MCF 10A (cell line): ENCODE measurements at places on chromosomes 5 and 9.

- H3K4me3 ChIP-seq: no peak overlapping the region
- peaks cover 48% of the 10 kb centered on the region for H3K27me3 ChIP-seq
- H3K27ac ChIP-seq: no peak overlapping the region
- no peak for DNase-seq
Measured at GRCh38 chr5:168842571-168843205, 263.5 kb upstream of the PANK3 start.

GRCh38 chr9:112059145-112059965 is 115.7 kb downstream of the SUSD1 start:
- H3K4me1 ChIP-seq: peaks cover 34% of the 10 kb centered on the region
- peak; percentile 42 for DNase-seq
- H3K36me3 ChIP-seq: no peaks in the 10 kb centered on the region
- H3K27ac ChIP-seq: no peak overlapping the region
- no peaks in the 10 kb centered on the region for H3K27me3 ChIP-seq

GRCh38 chr5:42621242-42621641 is 135.4 kb upstream of the CCDC152 start:
- H3K27ac ChIP-seq: no peak overlapping the region
- H3K36me3 ChIP-seq: peaks cover 2% of the 10 kb centered on the region
- H3K4me3 ChIP-seq: no peak overlapping the region

DNA sequence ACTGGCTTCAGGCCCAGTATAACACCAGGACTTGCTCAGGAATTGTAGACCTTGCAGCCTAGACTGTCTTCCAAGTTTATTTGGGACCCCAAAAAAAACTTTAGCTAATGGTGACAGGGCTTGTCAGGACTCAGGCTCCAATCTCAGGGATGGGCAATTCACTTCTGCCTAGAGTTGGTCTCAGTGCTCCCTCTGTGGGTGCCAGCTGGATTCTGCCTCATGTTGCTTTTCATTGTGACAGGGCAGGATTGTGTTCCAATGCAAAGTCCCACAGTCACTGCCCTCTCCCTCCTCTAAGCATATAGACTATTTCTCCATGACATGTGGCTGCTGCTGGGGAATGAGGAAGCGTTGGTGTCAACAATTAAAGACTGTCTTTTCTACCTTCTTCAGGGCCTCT is 174.7 kb downstream of the CYLC2 start:
- no peak for DNase-seq
- no peak overlapping the region for H3K27ac ChIP-seq
- H3K27me3 ChIP-seq: no peaks in the 10 kb centered on the region
- H3K36me3 ChIP-seq: no peaks in the 10 kb centered on the region

GRCh38 chr5:2848619-2849018 is 97.1 kb upstream of the IRX2 start:
- peak; percentile 25 for DNase-seq
- no peak overlapping the region for H3K27ac ChIP-seq
- H3K4me1 ChIP-seq: peaks cover 5% of the 10 kb centered on the region
- H3K36me3 ChIP-seq: no peaks in the 10 kb centered on the region
- H3K4me3 ChIP-seq: no peak overlapping the region

- no peak overlapping the region for H3K27ac ChIP-seq
- no peaks in the 10 kb centered on the region for H3K27me3 ChIP-seq
- no peak for DNase-seq
- no peaks in the 10 kb centered on the region for H3K36me3 ChIP-seq
- no peaks in the 10 kb centered on the region for H3K4me1 ChIP-seq
Measured at GRCh38 chr9:27168496-27168895, 59.5 kb downstream of the TEK start.

GRCh38 chr5:74542482-74542881 is 98.0 kb downstream of the ENC1 start:
- no peak overlapping the region for H3K4me3 ChIP-seq
- peak; percentile 62 for DNase-seq
- H3K4me1 ChIP-seq: peaks cover 21% of the 10 kb centered on the region
